ENCODE measurements at places on chromosomes 3 and 15.

DNA sequence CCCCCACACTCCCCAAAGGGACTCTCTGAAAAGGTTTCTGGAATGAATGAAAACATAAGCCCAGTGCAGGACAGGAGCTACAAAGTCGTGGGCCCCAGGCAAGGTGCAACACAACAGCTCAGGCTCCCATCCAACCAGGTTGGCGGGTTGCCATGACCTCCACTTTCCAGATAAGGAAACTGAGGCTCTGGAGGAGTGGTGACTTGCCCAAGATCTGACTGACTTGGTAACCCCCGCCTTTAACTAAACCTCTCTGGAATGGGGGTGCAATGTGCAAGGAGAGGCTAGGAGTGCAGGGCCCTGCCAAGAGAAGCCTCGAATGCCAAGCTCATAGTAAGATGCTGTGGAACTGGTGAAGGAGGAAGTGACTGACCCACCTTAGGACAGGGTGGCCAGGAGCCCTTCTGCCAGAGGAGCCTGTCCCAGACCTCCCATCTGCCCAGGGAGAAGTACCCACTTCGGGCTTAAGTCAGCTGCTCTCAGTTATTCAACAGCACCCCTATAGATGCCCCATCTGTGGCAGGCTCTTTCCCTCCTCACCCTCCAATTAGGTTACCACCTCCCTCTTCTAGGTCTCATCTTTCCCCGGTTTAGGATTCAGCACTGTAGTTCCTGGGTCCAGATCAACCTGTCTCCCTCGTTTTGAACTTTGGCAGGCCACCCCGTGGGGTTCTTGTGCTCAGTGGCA, 553 bp upstream of the TNNC1 start:
- no peak for DNase-seq

DNA sequence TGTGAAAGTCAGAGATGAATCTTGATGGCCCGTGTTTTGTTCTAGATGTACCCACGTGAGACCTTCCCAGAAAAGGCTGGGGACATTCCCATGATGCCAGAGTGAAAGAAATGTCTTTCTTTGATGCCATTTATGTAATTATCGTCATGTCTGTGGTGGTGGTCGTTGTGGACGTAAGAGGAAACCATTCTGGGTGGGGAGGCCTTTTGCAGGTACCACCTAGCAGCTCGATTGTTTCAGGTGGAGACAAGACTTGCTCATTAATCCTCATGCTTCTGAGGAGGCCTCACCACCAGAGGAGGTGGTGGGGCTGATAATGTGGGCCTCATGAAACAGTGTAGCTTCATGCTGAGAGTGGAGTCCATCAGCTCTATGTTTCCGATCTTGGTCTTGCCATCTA, 58.1 kb upstream of the USP3 start:
- no peak for DNase-seq

GRCh38 chr15:39135989-39136388, 444.9 kb upstream of the THBS1 start:
- no peak for DNase-seq

- peak; percentile 34 for DNase-seq
These were observed 527.5 kb downstream of the NAALADL2 start for GRCh38 chr3:175386630-175387029.

GRCh38 chr3:49177073-49177472, 5.7 kb downstream of the KLHDC8B start:
- no peak for DNase-seq

DNA sequence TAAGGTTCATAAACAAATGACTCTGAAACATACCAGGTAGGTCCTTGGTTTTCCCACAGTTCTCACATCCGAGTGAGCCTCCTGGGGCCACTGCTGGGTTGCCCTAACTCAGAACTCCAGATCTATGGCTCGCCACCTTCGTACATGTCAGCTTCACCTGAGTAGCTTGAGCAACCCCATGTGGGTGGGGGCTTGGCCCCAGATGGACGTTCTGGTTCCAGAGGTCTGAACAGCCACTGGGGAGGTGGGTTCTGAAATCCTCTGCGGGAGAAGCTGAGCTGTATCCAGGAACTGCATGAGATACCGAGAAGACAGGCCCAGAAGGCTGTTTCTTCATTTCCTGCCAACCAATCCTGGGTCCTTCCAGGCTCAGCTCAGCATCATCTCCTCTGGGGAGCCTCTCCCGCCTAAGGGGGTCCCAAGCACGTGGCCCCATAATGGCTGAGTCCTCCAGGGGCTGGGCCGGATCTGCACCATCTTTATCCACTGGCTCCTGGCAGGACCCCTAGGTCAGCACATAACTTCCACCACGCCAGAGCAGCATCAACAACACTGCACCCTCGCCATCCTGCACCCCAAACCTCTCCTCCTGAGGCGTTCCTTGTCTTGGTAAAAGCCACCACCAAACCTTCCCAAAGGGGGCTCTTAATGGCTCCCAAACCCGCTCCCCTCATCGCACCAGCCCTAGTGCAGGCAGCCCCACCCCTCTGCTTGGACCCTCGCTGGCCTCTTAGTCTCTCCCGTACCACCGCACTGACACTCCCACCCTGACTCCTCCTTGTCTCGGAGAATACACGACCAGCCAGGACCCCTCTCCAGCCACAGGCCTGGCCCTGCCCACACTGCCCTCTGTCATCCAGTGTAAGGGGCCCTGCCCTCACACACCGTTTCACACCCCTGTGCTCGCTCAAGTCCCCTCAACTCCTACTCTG, 39.8 kb downstream of the PCSK6 start:
- no peak for DNase-seq

DNA sequence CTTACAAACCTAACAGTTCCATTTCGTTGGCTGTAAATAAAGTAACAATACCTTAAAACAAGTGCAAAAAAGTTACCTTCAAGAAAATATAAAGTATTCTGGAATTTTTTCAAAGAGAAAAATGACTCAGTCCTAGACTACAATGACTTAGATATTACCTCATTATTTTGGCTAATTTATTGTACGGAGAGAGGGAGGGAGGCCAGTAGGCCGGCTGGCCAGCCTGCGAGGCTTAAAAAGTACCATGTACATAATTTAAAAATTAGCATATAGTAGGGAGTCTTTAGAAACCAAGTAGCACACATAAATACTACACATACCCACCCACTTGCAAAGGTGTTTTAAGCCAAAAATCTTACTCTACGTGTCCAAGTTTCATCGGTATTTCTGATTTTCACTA, 41.9 kb upstream of the MAP4 start:
- no peak for DNase-seq

DNA sequence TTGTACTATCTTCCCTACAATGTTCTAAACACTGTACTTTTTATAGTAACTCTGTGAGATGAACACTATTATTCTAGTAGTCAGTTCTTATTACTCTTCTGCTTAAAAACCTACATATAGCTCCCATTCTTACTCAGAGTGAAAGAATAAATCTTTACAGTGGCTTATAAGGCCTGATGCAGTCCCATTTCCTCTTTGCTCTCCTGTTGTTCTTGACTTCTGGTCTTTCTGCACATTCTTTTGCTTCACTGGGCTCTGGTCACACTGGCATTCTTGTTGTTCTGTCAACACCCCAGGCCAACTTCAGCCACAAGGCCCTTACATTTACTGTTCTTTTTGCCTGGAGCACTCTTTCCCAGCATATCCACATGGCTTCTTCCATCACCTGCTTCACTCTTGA, 58.2 kb upstream of the TP63 start:
- no peak for DNase-seq

DNA sequence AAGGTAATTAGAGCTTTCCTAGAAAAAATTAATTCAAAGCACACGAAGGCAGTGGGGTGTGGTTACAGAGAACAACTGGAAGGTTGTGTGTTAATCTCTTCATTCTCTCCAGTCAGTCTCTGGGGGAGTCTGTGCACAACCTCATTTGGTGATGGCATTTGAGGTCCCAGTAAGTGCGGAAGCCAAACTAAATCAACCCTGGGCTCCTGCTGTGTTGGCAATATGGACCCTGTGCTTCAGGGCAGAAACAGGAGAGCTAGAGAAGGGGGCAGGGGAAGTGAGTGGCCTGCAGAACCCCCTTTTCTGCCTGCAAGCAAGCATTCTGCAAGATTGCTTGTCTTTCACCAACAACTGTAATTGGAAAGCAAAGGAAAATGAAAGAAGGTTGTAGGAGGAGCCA, 195.9 kb upstream of the ST8SIA2 start:
- DNase-seq = no peak

GRCh38 chr15:100544946-100545345, 16.2 kb upstream of the CERS3 start:
- DNase-seq = no peak

DNA sequence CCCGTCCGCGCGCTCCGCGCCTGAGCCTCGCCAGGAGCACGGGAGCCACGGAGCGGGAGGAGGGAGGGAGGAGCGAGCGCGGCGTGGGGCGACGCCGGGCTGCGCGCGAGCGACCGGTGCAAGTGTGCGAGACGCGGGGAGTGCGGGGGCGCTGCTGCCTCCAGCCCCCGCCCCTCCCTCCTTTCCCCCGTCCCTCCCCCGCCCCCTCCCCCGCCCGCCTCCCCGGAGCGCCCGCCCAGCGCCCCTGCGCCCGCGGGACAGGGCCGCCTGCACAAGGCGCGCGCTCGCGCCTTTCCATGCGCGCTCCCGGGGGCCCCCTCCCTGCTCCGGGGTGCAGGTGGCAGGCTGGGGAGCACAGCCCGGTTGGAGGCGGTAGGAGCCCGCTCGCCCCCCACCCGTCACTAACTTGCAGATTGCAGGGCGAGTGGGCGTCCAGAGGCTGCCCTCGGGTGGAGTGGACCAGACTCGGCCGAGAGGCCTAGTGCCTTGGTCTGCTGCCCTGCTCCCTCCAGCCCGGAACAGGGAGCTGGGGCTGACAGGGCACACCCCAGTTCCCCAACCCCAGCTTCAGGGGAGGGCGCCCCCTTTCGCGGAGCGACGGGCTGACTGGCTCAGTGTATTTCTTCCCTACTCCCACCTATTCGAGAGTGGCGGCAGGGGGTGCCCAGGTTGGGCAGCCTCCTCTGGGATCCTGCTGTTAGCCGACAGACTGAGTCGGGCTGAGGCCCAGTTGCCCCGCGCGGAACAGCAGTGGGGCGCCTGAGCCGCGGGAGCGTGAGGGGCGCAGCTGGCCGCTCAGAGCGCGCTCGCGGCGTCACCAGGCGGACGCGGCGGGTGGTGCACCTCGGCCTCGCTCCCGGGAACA, at the start of gene WNT7A:
TSS of gene WNT7A (minus strand) at position 126 of the 865 bp plus-strand sequence. CDS start 255 bp downstream, outside the sequence.
- DNase-seq = peak; percentile 29

DNA sequence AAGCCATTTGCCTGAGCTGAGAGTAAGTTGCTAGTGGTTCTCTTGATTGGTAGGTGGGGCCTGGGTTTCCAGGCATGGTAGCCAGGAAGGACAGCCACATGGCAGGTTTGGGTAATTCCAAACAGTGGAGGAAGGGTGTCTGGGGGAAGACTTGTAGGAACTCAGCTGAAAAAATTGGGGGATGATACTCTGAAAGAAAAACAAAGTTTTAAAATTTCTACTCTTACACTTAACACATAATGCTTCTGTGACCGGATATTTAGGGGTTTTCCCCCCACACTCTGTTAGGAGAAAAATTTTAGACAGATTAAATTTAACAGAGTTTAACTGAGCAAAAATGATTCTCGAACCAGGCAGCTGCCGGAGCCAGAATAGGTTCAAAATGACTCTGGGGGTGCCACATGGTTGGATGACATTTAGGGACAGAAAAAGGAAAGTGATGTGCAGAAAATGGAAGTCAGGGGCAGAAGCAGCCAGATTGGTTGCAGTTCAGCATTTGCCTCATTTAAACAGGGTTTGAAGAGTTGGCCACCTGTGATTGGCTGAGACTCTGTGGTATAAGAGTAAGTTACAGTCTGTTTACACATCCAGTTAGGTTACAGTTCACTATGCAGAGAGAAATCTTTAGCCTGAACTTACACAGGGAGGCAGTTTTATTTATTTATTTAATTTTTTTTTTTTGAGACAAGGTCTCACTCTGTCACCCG, 8.1 kb downstream of the B2M start:
- no peak for DNase-seq

GRCh38 chr3:149277331-149277813, 55.7 kb upstream of the CP start:
- peak; percentile 77 for DNase-seq

GRCh38 chr3:179735321-179735720, 82.5 kb downstream of the USP13 start:
- no peak for DNase-seq

DNA sequence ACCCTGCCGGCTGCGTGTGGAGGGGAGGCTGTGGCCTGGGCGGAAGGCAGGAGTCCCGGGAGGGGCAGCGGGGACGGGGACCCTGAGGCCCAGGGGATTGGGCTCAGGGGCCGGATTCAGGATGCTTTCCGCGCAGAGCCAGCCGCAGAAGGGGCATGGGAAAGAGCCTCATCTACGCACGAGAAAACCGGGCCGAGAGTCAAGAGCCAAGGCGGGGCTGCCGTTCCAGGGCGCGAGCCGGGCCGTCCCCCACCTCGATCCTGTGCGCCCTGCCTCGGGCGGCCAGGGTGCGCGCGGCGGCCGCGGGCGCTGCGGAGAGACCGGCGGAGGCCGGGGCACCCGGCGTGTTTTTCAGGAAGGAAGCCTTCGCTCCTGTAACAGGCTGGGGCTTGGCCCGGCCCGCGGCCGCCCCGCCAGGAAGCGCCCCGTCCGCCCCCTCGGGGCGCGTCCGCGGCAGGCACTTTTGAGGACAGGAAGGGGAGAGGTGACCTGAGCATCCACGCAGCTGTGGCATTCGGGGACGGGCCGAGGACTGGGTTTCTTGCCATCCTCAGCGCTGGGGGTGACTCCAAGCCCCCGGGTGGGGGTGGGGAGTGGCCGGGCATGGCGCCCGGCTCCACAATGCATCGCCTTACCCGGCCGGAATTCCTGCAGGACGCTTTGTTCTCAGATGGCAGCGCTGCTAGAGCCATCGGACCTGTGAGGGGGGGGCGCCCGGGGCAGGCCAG, 62.3 kb upstream of the GATA2 start:
- no peak for DNase-seq

DNA sequence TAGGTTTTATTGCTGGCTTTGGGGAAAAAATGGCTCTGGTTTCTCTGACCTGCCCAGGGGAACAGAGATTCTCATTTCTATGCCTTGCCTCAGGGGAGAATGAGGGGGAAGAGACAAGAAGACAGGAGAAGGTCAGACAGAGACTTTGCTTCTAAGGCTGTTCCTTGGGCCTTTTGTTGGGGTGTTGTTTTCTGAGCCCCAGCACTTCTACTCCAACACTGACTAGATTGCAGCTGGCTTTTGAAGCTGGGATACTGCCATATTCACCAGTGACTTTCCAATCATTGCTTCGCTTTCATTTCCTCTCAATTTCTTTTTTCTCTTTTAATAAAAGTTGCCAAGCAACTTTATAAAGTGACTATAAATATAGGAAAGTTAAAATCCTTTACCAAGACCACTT, 143.2 kb upstream of the ARHGEF26 start:
- no peak for DNase-seq

DNA sequence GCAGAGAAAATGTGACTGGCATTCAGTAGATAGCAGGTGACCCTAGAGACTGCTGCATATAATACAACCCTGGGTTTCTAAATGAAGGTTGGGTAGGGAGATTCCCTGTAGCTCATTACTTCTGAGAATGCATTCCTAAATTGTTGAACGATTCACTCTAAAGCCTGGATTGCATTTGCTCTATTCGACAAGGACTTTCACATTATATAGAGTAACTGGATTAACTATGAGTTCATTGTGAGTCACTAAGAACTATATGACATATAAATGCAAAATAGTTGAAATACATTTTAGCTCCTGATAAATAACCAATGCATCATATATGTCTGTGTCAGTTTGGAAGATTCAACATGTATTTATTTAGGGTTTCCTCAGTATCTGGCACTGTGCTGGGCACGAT, 294.7 kb upstream of the CCDC54 start:
- no peak for DNase-seq

All from hepatic stellate cell (primary cell).